ENCODE measurements at places on chromosomes 2 and 18. TPM values are rescaled to one million over a fixed set of nuclear protein-coding genes. Genes with fewer than 3 reads are reported as not detected.

The RAX gene
- not detected for total RNA-seq

The TXNDC9 gene
- total RNA-seq: 74.0 TPM

The CBLN2 gene
- total RNA-seq: not detected

The CHRND gene
- not detected for total RNA-seq

The WNT10A gene
- not detected for total RNA-seq

The KCNE4 gene
- total RNA-seq: 4.8 TPM

The POTEC gene
- not detected for total RNA-seq

The SMARCAL1 gene
- total RNA-seq: 22.5 TPM

The IL36G gene
- total RNA-seq: not detected

The TUBA3E gene
- not detected for total RNA-seq

The TTL gene
- 46.1 TPM for total RNA-seq

The PROC gene
- total RNA-seq: not detected

The KCNJ3 gene
- total RNA-seq: not detected

The SEPTIN10 gene
- 67.4 TPM for total RNA-seq

The EIPR1 gene
- total RNA-seq: 26.2 TPM

The IL1RL2 gene
- 0.34 TPM for total RNA-seq

The ALK gene
- 1.3 TPM for total RNA-seq

The C2orf72 gene
- total RNA-seq: 0.46 TPM

The WDR75 gene
- 54.5 TPM for total RNA-seq

Measured in melanocyte of skin (primary cell).